ENCODE measurements at places on chromosomes 12 and 14.

DNA sequence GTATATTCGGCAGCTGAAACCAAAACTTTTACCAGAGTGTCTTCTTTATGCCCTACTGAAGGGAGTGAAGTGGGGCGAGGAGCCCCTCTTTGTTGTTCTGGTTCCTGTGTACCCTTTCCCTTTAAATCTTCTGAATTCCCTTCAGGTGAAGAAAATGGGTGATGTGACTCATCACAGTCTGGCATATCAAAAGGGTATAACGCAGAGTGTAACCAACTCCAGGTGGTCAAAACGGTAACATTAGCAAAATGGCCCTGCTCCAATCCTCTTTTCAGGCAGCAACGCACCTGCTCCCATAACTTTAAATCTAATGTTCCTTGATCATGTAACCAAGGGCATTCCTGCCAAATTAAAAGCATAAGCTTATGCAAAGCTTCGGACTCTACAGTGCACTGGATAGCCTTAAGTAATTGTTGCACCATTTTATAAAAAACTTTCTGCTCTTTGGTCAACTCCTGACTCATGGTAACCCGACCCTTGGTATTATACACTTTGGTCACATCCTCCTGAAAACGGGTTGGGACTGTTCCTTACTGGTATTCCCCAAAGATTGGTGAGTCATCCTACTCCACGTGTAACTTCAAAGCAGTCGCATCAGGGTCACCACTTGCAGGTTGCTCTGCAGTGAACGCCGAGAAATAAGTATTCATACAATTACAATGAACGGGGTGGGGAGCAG lies 83.1 kb downstream of the KCNMB4 start:
- no peak for DNase-seq

DNA sequence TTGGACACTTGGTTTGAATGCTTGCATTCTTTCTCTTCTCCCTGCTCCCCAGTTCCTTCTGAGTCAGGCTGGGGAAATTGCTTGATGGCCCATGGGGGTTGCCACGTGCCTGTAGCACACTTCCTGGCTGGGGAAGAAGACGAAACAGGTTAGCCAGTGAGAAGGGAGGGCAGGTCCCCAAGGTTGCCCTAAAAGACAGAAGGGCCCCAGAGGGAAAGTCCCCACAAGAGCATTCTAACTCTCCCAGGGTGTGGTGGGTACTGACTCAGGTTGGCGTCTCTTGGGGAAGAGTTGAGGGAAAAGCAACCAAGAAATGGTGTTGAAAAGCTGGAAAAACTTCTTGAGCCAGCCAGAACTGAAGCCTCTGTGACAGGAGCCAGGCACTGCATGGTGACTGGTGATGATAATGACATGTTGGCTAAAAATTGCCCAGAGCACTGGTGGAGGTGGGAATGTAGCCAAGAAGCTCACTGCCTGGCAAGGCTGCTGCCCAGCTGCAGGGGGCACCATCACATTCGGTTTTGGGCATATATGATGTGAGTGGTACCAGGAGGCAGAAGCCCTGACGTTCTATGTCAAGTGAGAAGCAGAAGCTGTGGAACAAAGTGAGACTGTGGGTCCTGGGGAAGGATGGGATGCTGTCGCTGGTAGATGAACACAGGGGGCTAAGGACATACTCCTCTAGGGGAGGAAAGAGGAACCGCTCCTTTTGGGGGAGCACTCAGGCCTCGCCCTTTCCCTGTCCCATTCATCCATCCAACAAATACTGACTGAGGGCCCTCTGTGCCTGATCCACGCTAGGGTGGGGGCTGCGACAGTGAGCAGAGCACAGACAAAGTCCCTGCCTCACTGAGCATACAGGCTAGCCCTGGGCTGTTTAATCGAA lies 8.1 kb upstream of the RABGGTA start:
- DNase-seq, result no peak

DNA sequence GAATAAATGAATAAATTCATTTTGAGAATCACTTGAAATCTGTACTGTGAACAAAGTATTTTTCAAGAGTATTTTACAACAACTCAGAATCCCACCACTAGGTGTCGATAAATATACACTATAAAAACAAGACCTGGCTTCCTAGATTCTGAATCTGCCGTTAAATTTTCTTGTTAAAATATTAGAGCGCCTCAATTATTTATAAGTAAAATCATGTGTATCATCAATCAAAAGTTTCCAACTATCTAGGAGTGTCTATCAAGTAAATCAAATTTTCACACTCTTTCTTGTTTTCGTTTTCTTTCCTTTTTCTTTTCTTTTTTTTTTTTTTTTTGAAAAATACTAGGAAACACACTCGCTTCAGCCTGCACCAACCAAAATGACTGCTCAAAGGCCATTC lies 179.2 kb upstream of the DCN start:
- no peak for DNase-seq

DNA sequence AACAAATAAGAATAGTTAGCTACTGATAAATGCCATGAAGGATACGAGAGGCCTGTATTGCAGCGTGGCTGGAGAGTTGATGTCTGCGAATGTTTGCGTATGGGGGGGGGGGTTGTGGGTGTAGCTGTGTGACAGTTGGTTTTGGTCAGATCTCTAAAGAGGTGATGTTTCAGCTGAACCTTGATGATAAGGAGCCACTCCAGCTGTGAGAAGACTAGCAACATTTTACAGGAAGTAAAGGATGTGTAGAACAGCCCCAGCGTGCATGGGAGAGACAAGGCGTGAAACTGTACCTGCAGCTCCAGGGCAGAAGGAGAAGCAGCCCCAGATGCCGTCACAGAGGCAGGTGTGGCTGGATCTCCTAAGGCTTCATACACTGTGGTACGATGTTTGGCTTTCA lies 416.9 kb downstream of the TMEM132D start:
- DNase-seq, result no peak

DNA sequence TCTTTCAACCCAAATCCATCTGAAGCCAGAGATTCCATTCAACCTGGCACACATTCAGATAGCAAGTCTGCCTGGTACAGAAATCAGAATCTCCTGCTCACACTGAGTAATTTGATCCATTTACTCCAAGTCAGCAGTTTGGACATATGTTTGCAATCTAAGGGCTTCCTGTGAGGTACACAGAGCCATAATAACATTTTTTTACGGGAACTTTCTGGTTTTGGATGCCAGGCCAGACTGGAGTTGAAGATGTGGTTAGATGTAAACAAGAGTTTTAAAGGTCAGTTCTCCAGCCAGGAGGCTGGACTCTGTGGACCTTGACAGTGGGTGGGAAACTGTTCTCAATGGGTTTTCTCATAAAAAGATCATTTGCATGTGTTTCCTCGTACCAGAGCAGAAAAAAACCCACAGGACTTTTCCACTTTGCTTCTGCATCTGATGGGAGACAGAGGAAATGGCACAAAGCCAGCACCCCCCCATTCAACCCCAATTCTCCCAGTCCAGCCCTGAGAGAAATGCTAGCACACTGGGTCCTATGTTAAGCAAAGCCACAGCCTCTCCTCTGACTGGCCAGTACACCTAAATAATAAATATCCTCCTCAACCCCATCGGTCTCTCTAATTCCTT lies 17.7 kb upstream of the TSPAN11 start:
- DNase-seq, result no peak

DNA sequence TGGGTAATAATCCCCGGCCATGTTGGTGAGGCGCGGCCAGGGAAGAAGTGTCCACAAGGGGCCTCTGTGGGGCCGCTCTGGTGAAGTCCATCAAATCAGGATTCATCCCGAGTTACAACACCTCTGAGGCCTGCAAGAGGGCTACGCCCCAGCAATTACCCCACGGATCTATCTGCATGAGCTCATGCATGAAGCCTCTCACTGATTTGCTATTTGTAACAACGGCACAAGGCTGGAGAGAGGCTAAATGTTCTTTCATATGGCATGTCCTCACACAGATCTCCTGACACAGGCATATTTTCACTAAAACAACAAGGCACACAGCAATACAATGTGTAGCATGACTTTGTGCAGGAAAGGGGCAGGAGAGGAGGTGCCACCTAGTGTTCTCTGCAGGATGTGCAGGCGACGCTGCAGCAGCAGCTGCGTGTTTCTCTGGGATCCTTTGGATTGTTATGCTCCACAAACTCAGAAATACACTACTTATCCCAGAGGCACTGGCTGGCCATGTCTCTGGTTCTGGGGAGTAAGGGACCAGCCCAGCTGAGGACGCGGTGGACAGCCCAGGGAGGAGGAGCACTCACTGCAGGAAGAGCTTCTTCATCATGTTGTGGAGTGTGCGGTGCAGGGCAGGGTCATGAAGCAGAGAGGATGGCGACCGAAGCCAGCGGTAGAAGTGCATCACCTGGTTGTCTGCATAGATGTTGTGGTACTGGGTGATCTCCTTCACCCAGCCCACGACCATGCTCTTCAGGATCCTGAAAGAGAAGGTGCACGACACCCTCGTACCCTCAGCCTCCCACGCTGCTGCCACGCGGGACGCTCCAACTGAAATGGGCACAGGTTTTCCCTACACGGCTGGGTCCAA lies 20.2 kb downstream of the P2RX2 start:
- DNase-seq, result no peak

GRCh38 chr12:109989380-109989779 lies 6.8 kb downstream of the GIT2 start:
- DNase-seq, result no peak

DNA sequence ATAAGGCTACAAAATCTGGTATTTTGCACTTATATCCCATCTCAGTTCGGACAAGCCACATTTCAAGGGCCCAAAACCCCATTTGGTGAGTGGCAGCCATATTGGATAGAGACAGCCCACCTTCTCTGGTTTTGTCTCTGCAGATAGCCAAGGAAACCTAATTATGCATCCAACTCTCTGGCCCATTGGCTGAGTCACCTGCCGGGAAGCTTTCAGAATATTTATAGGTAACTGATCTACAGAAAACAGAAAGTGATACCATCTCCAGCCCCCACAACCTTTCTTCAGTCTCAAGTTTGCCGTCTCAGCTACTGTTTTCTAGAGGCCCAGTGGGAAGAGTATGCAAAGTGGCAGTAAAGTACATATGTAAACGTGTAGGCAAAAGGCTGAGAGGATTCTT lies 33.7 kb upstream of the PPP1CC start:
- DNase-seq, result peak; percentile 23

DNA sequence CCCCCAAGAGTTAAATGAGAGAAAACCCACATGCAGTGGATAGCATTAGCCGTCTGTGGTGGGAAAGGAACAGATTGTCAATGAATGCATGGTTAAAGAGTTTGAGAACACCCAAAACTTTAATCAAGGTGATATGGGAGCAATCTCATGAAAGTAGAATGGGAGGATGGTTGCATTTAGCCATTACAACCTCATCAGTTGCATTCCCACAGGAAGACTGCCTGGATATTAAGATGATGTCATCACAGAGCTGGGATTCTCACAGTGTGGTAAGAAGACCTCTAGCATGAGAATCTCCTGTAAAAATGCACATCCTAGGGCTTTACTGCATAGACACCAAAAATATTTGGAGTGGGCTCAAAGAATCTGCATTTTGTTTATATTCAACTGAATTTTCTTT lies 284.9 kb downstream of the RGS6 start:
- no peak for DNase-seq

DNA sequence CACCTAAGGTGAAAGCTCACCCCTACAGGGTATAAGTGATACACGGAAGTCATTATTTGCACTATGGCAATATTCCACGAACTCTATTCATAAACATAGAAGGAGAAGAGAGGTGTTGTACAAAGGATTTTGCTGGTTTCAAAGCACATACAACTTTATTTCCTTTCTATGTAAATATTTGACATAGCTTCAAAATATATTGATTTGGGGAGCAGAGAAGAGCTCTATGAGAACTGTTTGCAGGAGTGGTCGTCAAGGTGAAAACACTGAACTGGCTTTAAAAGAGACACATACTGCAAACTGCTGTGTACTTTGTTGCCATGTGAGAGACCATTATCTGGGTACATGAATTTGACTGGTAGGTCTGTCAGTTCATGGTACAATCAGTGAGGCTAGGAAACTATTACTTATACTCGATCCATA lies 16.7 kb downstream of the CNIH1 start:
- DNase-seq, result no peak

DNA sequence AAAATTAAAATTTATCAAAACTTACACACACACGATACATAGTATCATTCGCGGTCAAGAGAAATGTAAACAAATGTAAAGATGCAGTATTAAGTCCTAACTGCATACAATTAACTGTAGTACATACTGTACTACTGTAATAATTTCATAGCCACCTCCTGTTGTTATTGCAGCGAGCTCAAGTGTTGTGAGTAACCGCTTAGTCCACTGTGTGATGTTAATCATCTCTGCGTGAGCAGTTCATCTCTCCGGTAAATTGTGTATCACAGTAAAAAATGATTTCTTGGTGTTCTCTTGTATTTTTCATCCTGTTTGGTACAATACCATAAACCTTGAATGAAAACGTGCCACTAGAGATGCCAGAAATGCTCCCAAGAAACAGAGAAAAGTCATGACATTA lies 6.5 kb downstream of the EPS8 start:
- DNase-seq, result no peak

GRCh38 chr12:29703528-29703927 lies 80.2 kb downstream of the TMTC1 start:
- no peak for DNase-seq

DNA sequence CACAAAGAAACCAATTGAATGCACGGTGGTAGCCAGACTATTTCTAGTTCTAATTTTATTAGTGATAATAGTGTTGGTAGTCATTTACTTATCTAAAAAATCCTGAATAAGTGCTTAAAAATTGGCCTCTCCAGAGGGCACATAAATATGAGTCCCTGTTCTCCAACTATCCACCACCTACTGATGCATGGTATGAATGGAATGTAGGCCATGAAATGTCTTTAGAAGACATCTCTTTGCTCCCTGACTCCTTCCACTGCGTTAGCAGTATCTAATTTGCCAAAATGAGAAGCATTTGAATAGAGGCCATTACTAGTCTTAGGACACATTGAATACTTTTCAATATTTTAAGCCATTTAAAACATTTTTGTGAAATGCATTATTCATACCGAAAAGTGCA lies 261.7 kb downstream of the LRFN5 start:
- no peak for DNase-seq

DNA sequence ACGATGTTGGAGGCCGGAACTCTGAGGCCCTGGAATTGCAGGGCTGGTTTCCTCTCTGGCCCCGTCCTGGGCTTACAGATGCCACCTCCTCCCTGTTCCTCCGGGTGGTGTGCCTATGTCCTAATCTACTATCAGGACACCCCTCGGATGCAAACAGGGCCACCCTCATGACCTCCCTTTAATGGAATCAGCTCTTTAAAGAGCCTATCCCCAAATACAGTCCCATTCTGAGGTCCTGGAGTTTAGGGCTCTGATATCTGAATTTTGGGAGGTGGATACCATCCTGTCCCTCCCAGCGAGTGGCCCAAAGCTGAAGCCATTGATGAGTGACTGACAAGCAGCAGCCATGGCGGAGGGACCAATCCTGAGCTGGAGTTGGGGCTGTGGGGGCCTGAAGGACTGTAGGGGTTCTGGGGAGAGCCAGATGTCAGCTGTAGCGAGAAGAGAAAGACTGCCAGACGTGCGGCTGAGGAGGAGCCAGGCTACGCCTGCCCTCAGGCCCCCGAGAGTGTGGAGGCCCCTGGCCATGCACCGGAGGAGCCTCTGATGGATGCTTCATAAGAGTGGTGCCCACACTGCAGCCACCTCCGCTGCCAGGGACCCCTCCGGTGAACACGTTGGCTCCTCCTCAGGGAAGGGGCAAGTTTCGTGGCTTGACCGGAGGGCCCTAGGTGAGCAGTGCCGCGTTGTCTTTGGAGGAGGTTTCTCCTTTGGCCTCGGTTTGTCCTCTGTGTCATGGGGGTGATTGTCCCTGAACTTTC lies 100.2 kb downstream of the KIF26A start:
- no peak for DNase-seq

- DNase-seq, result no peak
Measured at GRCh38 chr14:86896701-86897100, 1096.3 kb downstream of the GALC start.

All from activated CD8-positive, alpha-beta memory T cell treated with anti-CD3 and anti-CD28 coated beads for 48 hours (primary cell).